ENCODE measurements at places on chromosomes 7 and 10.

- no peak for DNase-seq
- H3K4me1 ChIP-seq = no peaks in the 10 kb centered on the region
- H3K36me3 ChIP-seq = no peaks in the 10 kb centered on the region
Measured at GRCh38 chr10:93591065-93591808, 9.8 kb downstream of the RBP4 start.

- H3K4me1 ChIP-seq = no peaks in the 10 kb centered on the region
- H3K27ac ChIP-seq = no peak overlapping the region
- DNase-seq = no peak
- H3K4me3 ChIP-seq = no peak overlapping the region
- no peaks in the 10 kb centered on the region for H3K27me3 ChIP-seq
Measured at GRCh38 chr10:132657748-132658147, 120.2 kb downstream of the INPP5A start.

DNA sequence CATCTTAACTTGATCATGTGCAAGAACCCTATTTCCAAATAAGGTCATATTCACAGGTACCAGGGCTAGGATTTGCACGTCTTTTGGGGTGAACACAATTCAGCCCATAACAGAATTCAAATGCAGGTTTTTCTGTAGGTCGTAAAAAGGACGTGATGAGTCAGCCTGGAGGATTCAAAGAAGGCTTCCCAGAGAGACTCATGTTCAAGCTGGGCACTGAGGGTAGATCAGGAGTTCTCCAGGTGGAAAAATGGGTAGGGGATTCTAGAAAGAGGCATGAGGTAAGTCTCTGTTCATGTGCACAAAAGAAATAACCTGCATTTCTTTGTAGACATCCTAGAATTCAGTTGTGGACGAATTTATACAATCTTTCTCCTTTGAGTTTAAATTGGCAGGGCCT, 160.4 kb downstream of the RPS24 start:
- DNase-seq = no peak
- H3K27me3 ChIP-seq = no peaks in the 10 kb centered on the region
- H3K36me3 ChIP-seq = no peaks in the 10 kb centered on the region
- no peak overlapping the region for H3K4me3 ChIP-seq

- H3K27ac ChIP-seq = no peak overlapping the region
- H3K4me1 ChIP-seq = no peaks in the 10 kb centered on the region
- no peaks in the 10 kb centered on the region for H3K36me3 ChIP-seq
- H3K4me3 ChIP-seq = no peak overlapping the region
Measured at GRCh38 chr7:134823400-134823799, 44.0 kb downstream of the CALD1 start.

- no peak overlapping the region for H3K4me3 ChIP-seq
- H3K27me3 ChIP-seq = no peaks in the 10 kb centered on the region
- H3K27ac ChIP-seq = no peak overlapping the region
- DNase-seq = no peak
- no peaks in the 10 kb centered on the region for H3K36me3 ChIP-seq
- H3K4me1 ChIP-seq = no peaks in the 10 kb centered on the region
Measured at GRCh38 chr7:80098795-80099194, 35.8 kb upstream of the GNAI1 start.

GRCh38 chr7:27459021-27459730, 203.5 kb downstream of the HIBADH start:
- DNase-seq = no peak
- H3K4me3 ChIP-seq = no peak overlapping the region
- H3K27ac ChIP-seq = no peak overlapping the region
- no peaks in the 10 kb centered on the region for H3K27me3 ChIP-seq
- H3K36me3 ChIP-seq = no peaks in the 10 kb centered on the region

DNA sequence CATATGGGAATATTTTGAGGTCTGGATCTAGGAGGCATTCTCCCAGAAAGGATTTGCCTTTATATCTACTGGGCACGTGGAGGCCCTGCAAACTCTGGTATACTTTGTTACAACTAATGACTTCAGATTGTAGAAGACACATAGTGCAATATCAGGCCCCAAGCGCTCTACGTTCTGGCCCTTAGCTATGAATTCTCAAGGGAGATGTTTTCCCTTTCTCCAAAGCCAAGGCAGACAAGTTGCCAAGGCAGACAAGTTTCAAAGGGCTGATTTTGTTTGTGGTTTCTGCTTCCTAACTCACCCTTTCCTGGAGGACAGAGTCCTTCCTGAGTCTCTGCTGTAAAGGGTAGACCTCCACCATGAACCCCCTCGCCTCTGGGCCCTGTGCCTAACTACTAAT, 99.4 kb upstream of the CTTNBP2 start:
- no peaks in the 10 kb centered on the region for H3K4me1 ChIP-seq
- no peaks in the 10 kb centered on the region for H3K27me3 ChIP-seq
- no peak for DNase-seq

DNA sequence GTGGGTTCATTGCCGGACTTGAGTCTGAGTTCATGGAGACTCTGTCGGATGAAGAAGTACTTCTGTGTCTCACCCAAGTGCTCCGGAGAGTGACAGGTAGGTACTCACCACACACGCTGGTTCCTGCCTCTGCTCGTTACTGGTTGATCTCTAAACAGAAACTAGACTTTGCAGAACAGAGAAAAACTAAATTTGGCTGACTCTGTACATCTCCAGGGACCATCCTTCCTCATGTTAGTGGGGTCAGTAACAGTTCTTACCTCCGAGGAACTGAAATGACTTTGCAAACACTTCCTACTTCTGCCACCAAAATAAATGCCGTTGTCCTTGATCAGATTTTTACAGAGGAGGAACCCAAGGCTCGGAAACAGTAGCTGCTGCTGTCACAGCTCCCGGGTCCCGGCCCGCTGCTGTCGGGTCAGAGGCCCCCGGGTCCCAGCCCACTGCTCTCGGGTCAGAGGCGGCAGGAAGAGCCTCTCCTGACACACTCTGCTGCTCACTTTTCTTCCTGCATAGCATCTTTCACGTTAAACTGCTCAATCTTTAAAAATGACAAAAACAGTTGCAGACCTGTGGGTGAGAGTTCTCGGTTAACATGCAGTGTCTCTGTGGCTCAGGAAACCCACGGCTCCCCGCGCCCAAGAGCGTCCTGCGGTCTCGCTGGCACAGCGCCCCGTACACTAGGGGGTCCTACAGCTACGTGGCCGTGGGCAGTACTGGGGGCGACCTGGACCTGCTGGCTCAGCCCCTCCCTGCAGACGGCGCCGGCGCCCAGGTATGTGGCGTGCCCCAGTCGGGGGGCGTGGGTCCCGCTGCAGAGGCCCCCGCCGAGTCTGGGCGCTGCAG, 4.8 kb upstream of the MTG1 start:
- H3K36me3 ChIP-seq = peaks cover 2% of the 10 kb centered on the region
- H3K27ac ChIP-seq = no peak overlapping the region
- H3K27me3 ChIP-seq = no peaks in the 10 kb centered on the region
- H3K4me1 ChIP-seq = no peaks in the 10 kb centered on the region
- no peak overlapping the region for H3K4me3 ChIP-seq

GRCh38 chr10:69492746-69493462, 41.6 kb downstream of the TSPAN15 start:
- no peak for DNase-seq
- no peaks in the 10 kb centered on the region for H3K27me3 ChIP-seq
- H3K36me3 ChIP-seq = no peaks in the 10 kb centered on the region
- no peak overlapping the region for H3K27ac ChIP-seq
- no peak overlapping the region for H3K4me3 ChIP-seq
- H3K4me1 ChIP-seq = peaks cover 18% of the 10 kb centered on the region

GRCh38 chr10:57468894-57469432, 798.7 kb downstream of the IPMK start:
- H3K27me3 ChIP-seq = no peaks in the 10 kb centered on the region
- H3K4me1 ChIP-seq = no peaks in the 10 kb centered on the region
- no peaks in the 10 kb centered on the region for H3K36me3 ChIP-seq
- no peak overlapping the region for H3K27ac ChIP-seq
- no peak for DNase-seq

GRCh38 chr10:19651549-19651948, 164.7 kb upstream of the PLXDC2 start:
- no peaks in the 10 kb centered on the region for H3K27me3 ChIP-seq
- DNase-seq = no peak
- no peaks in the 10 kb centered on the region for H3K4me1 ChIP-seq
- H3K4me3 ChIP-seq = no peak overlapping the region
- H3K36me3 ChIP-seq = no peaks in the 10 kb centered on the region

- H3K36me3 ChIP-seq = no peaks in the 10 kb centered on the region
- H3K4me3 ChIP-seq = no peak overlapping the region
- no peaks in the 10 kb centered on the region for H3K4me1 ChIP-seq
- no peak overlapping the region for H3K27ac ChIP-seq
- no peak for DNase-seq
- no peaks in the 10 kb centered on the region for H3K27me3 ChIP-seq
Measured at GRCh38 chr7:55641811-55642210, 69.5 kb upstream of the VOPP1 start.

DNA sequence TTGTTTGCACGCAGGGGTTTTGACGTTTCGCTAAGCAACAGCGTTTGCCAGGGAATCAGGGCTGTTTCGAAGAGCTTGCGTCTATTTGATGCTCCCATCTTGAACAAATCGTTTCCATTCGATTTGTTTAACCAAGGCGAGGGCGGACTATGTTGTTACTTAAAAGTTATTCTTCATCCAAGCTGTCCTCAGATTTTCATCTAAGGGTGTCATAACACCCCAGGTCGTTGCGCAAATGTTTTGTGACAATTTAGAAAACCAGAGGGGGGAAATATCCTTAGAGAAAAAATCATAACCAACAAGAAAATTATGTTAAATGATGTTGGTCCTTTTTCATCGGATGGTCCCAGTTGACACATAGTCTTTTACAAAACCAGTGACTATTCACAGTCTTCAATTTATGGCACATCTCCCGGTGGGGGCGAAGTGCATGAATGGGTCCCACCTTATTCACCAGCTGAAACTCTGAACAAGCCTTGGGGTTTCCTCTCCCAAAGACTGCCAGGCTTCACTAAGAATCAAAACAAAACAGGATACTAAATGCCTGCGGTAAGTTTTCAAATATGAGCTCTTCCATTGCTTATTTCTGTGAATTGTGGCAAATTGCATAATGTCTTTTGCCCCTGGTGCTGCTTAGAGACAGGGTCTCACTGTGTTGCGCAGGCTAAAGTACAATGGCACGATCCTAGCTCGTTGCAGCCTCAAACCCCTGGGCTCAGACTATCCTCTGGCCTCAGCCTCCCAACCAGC, 109.9 kb downstream of the REEP3 start:
- no peaks in the 10 kb centered on the region for H3K36me3 ChIP-seq
- peak overlapping the region; percentile 66 for H3K27ac ChIP-seq
- no peaks in the 10 kb centered on the region for H3K27me3 ChIP-seq
- H3K4me3 ChIP-seq = peak overlapping the region; percentile 80
- peaks cover 9% of the 10 kb centered on the region for H3K4me1 ChIP-seq

- no peaks in the 10 kb centered on the region for H3K36me3 ChIP-seq
- no peaks in the 10 kb centered on the region for H3K27me3 ChIP-seq
- no peak overlapping the region for H3K4me3 ChIP-seq
- H3K27ac ChIP-seq = no peak overlapping the region
- peaks cover 6% of the 10 kb centered on the region for H3K4me1 ChIP-seq
Measured at GRCh38 chr10:72311667-72312066, 37.9 kb downstream of the DDIT4 start.

GRCh38 chr7:50379539-50379938, 70.6 kb downstream of the FIGNL1 start:
- no peaks in the 10 kb centered on the region for H3K36me3 ChIP-seq
- H3K4me3 ChIP-seq = no peak overlapping the region
- no peaks in the 10 kb centered on the region for H3K27me3 ChIP-seq
- peaks cover 10% of the 10 kb centered on the region for H3K4me1 ChIP-seq

DNA sequence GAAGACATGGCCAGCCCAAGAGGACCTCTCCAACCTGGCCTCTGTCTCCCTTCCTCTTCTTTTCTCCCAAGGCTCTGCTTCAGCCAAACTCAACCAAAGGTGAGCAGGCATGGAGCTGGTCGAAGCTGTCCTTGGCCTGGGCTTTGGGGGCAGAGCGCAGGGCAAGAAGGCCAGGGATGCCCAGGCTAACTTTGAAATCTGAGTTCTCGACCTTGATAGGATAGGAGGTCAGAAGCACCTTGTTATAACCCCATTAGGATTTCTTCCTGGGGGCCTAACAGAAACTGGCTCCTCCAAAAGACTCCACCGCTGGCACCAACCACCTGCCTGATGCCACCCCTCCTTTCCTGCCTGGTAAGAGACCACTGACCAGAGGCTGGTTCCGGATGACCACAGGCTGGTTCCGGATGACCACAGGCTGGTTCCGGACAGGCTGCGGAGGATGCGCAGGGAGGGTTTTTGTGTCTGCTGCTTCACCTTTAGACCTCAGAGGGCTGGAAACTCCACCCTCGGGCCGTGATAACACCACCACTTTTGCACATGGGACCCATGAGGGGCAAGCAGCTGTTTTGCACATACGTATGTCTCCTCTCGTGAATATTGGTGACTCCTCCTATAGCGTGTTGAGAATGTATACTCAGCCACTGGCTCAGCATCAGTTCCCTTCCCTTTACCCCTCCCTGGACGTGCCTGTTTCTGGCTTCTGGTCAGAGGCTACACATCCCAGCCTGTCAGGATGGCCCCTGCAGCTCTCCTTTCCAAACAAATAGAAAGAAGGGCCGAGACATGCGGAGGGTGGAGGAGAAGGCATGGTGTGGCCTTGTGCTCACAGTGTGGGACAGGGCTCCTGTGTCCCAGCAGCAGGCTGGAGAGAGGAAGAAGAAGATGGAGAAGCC, 140.1 kb downstream of the DNAJB6 start:
- no peak for DNase-seq
- H3K4me3 ChIP-seq = no peak overlapping the region
- no peaks in the 10 kb centered on the region for H3K4me1 ChIP-seq
- peaks cover 1% of the 10 kb centered on the region for H3K36me3 ChIP-seq
- no peak overlapping the region for H3K27ac ChIP-seq
- H3K27me3 ChIP-seq = no peaks in the 10 kb centered on the region

GRCh38 chr7:50300336-50300735, 4.2 kb upstream of the IKZF1 start:
- no peak overlapping the region for H3K27ac ChIP-seq
- H3K36me3 ChIP-seq = no peaks in the 10 kb centered on the region
- H3K27me3 ChIP-seq = peaks cover 5% of the 10 kb centered on the region

GRCh38 chr7:132134814-132135445, 441.3 kb downstream of the PLXNA4 start:
- no peak for DNase-seq
- no peak overlapping the region for H3K4me3 ChIP-seq
- no peaks in the 10 kb centered on the region for H3K27me3 ChIP-seq
- H3K4me1 ChIP-seq = peaks cover 13% of the 10 kb centered on the region
- no peaks in the 10 kb centered on the region for H3K36me3 ChIP-seq

GRCh38 chr7:114085313-114085591, 166.4 kb upstream of the PPP1R3A start:
- H3K36me3 ChIP-seq = no peaks in the 10 kb centered on the region
- H3K27me3 ChIP-seq = no peaks in the 10 kb centered on the region
- peak overlapping the region; percentile 89 for H3K4me3 ChIP-seq
- H3K27ac ChIP-seq = peak overlapping the region; percentile 2

GRCh38 chr7:36736899-36737211, 12.6 kb upstream of the AOAH start:
- no peaks in the 10 kb centered on the region for H3K27me3 ChIP-seq
- DNase-seq = no peak
- H3K36me3 ChIP-seq = no peaks in the 10 kb centered on the region
- H3K4me3 ChIP-seq = no peak overlapping the region
- no peak overlapping the region for H3K27ac ChIP-seq

GRCh38 chr7:107232568-107233090, 63.8 kb downstream of the HBP1 start:
- DNase-seq = no peak
- H3K4me3 ChIP-seq = no peak overlapping the region
- no peaks in the 10 kb centered on the region for H3K36me3 ChIP-seq
- peaks cover 4% of the 10 kb centered on the region for H3K4me1 ChIP-seq
- no peaks in the 10 kb centered on the region for H3K27me3 ChIP-seq
